ENCODE measurements at places on chromosomes 7 and 10. TPM values are rescaled to one million over a fixed set of nuclear protein-coding genes. Genes with fewer than 3 reads are reported as not detected.

- no peaks in the 10 kb centered on the region for H3K36me3 ChIP-seq
- DNase-seq, result no peak
- no peak overlapping the region for H3K4me3 ChIP-seq
- no peak overlapping the region for H3K27ac ChIP-seq
- H3K4me1 ChIP-seq, result no peaks in the 10 kb centered on the region
These were observed 93.3 kb upstream of the MGMT start for GRCh38 chr10:129373718-129374117.

- H3K27me3 ChIP-seq, result no peaks in the 10 kb centered on the region
- H3K4me3 ChIP-seq, result no peak overlapping the region
- no peak overlapping the region for H3K27ac ChIP-seq
- no peaks in the 10 kb centered on the region for H3K4me1 ChIP-seq
These were observed 142.2 kb upstream of the SEMA3A start for GRCh38 chr7:84336766-84337165.

DNA sequence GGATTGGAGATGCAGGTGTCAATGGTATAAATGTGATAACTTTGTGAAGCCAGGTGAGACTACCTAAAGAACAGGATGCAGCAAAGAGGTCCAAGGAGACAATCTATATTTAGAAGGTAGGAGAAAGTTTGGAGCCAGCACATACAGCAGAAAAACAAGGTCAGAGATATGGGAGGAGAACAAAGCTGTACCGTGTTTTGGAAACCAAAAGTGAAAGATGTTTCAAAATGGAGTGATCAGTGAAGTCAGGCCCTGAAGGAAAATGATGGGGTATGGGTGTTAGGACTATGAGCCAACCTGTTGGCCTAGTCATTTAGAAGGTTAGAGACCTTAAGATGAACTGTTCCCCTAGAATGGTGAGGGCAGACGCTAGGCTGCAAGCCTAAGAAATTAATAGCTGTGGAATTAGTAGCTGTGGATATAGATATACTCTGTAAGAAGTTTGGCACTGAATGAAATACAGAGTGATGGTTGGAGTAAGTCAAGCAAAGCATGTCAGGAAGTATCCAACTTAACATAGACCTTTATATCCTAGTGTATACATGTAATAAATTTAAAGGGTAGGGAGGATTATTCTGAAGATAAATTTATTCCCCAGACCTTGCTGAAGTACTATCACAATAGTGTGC lies 149.8 kb upstream of the WNT16 start:
- no peaks in the 10 kb centered on the region for H3K36me3 ChIP-seq
- no peak overlapping the region for H3K27ac ChIP-seq
- H3K4me1 ChIP-seq, result no peaks in the 10 kb centered on the region
- no peak overlapping the region for H3K4me3 ChIP-seq
- no peak for DNase-seq
- H3K27me3 ChIP-seq, result no peaks in the 10 kb centered on the region

GRCh38 chr7:38463277-38464225 lies 167.6 kb downstream of the AMPH start:
- H3K27ac ChIP-seq, result peak overlapping the region; percentile 38
- no peaks in the 10 kb centered on the region for H3K27me3 ChIP-seq

- no peaks in the 10 kb centered on the region for H3K36me3 ChIP-seq
- H3K27ac ChIP-seq, result no peak overlapping the region
- no peak overlapping the region for H3K4me3 ChIP-seq
- H3K27me3 ChIP-seq, result no peaks in the 10 kb centered on the region
- DNase-seq, result no peak
- no peaks in the 10 kb centered on the region for H3K4me1 ChIP-seq
These were observed 27.3 kb upstream of the CADPS2 start for GRCh38 chr7:122913608-122914007.

- no peak overlapping the region for H3K27ac ChIP-seq
- no peaks in the 10 kb centered on the region for H3K4me1 ChIP-seq
These were observed 63.6 kb upstream of the BMPER start for GRCh38 chr7:33841705-33842129.

- H3K4me1 ChIP-seq, result peaks cover 2% of the 10 kb centered on the region
- no peak for DNase-seq
- no peak overlapping the region for H3K4me3 ChIP-seq
These were observed 255.7 kb upstream of the MKLN1 start for GRCh38 chr7:131071786-131072504.

GRCh38 chr7:48249166-48249565 lies 77.9 kb downstream of the ABCA13 start:
- DNase-seq, result no peak
- H3K4me3 ChIP-seq, result no peak overlapping the region
- no peak overlapping the region for H3K27ac ChIP-seq
- H3K36me3 ChIP-seq, result no peaks in the 10 kb centered on the region

The SEMA3D gene
- not detected for total RNA-seq

The UNC5B gene
- total RNA-seq, result 0.12 TPM

The LIPJ gene
- total RNA-seq, result 0.09 TPM

The MMD2 gene
- not detected for total RNA-seq

The HTR7 gene
- not detected for total RNA-seq

The ADRA2A gene
- 0.26 TPM for total RNA-seq

The ACTL6B gene
- not detected for total RNA-seq

The LEP gene
- not detected for total RNA-seq

All from T-cell (primary cell).